ENCODE measurements at places on chromosomes 4 and X.

DNA sequence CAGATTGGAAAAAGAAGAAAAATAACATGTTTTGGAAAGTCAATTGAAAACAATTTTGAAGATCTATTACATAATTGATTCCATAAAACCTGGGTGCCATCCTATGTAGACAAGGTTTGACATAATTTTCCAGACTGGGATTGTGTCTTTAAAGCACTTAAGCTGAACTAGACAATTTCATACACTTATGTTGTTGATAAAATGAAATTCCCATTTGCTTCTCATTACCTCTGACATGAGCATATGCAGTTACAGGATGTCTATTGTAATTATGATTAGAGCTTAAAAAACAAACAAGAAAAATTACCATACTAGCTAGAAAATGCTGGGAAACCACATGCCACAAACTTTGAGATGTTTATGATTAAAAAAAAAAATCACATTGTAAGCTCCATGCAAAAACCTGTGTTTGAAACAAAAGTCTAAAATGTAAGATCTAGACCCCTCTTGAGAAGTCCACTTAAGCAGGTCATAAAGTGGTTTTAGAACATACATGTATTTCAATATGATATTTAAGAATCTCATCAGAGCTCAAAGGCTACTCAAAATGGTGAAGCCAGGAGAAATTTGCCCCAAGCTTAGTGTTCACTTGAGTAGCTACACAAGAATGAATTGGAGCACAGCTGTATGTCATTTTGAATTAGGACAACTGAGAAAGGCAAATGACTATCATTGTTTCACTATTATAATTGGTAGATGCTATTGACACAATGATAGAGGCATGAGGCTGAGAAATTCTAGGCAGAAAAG is 181.1 kb upstream of the PABPC4L start:
- DNase-seq, result no peak

DNA sequence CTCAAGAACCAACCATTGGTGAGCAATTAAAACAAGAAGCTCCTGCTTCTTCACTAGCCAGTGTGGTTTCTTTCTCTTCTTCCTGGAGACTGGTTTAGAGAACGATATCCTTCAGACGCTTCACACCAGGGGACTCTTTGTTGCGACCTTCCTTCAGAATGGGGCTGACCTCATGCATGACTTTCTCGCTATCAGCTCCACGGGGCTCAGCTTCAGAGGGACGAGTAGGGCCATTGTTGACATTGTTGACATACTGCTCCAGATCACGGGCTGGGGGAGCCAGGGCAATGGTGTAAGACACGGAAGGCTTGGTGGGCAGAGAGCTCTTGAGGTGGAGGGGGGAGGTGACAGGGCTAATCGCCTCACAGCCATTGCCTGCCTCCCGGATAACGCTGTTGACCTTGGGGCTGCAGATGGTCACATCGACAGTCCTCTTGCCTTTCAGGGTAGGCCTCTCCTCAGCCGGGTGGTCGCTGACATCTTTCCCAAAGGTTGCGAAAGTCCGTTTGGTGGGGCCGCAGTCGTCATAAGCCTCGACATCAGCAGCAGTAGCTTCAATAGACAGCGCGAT is 113.8 kb downstream of the PCDH19 start:
- no peak for DNase-seq

DNA sequence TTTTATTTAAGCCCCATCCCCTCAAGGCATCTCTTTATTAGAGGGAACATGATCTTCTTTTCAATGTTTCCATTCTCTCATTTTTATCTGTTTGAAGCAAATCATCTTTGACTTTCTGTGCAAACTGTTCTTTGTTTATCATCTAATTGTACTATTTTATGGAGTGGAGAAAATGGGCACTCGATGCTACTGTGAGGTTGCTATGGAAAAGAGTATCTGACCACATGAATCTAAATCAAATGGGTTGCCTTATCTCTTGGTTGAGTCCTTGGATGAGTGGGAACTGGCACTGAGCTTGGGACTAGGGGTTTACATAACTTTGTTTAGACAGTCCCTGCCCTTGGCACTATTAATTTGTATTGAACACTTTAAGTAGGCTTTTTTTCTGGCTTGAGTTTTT is 9.1 kb downstream of the OCRL start:
- no peak for DNase-seq

DNA sequence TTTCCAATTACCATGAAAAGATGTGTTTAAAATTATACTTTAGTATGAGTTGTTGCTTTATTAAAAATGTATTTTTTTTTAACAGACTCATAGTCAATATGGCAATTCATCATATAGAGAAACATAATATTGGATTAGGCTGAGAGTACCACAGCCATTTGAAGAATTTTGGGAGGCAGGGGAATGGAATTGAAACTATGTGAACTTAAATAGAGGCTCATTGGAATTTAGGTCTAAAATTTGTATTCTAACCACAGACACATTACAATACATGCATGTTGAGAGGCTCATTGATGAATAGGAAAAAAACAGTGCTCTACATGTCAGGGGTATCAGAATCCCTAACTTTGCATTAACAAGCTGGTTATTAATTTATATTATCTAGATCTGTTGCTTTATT is 269.6 kb downstream of the DKK2 start:
- DNase-seq, result no peak

DNA sequence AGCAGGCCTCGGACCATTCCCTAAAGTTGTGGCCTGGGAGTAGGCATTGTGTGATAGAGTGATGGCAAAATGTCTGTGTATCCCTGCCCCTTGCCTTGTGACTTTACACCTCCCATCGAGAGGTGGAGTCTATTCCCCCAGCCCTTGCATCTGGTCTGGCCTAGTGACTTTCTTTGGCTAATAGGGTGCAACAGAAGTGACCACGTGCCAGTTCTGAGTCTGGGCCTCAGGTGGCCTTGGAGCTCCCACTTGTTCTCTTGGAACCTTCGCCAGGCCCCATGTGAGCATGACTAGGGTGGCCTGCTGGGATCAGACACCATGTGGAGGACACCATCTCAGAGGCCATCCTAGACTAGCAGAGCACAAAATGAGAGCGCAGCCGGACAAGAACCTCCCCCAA is 3.9 kb upstream of the RNF4 start:
- no peak for DNase-seq

- no peak for DNase-seq
Observed at GRCh38 chr4:156290811-156291210, 337.1 kb upstream of the CTSO start.

- DNase-seq, result no peak
Observed at GRCh38 chr4:85092536-85092935, 126.0 kb upstream of the WDFY3 start.

GRCh38 chr4:80948141-80948540 is 82.4 kb upstream of the BMP3 start:
- no peak for DNase-seq

DNA sequence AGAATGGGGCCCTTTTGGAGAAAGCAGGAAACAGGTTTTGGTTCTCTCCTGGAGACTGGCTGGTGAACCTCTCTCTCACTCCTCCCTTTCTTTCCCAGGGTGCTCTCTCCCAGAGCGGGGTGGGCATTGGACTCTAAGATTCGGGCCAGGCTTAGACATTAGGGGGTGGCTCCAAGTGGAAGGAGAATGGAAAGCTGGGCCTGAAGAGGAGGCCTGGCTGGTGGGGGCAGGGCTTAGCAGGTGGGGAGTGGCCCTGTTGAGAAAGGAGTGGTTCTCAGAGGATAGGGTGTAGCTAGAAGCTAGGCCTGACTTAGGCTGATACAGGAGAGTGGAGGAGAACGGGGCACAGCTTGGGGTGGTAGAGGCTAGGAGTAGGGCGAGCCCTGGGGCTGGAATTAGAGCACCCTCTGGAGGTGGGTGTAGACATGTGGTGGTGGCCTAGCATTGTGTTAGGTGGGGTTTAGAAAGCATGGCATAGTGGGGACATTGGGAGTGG is 5.7 kb downstream of the PLP2 start:
- DNase-seq, result no peak

GRCh38 chr4:79185526-79186045 is 140.3 kb downstream of the NAA11 start:
- DNase-seq, result no peak

DNA sequence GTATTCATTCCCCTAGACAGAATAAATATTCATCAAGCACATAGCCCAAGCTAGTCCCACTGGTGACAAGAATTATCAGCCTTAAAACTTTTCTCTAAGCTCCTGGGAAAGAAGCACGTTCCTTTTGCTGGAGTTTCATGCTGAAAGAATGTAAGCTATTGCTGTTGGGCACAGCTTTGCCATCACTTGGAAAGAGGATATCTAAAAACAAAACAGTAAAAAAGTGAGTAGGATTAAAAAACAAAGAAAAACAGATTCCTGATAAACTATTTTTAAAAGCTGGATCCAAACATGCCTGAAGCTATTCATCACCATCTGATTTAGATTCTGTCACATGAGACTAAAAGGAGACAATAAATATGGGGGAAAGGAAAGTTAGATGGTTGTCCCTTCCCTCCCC is 176.8 kb downstream of the SCFD2 start:
- DNase-seq, result no peak

DNA sequence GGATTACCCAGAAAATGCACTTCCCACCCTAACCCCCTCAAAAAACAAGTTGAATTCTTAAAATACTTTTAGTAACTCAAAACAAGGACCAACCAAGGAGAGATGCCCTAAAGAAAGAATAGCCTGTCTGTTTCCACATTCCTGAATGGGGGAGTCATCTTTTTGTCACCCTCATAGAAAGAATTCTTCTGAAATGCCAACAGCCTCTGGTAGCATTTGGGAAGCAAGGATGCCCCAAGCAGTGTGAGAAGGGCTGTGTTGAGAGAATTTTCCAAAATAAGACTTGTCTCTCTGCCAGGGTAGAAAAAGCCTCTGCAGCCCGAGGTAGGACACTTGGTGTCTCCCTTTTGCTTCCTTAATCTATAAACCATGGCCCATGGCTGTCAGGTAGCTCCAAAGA is 173.1 kb upstream of the VCX3A start:
- no peak for DNase-seq

GRCh38 chr4:17195461-17196275 is 297.2 kb upstream of the LDB2 start:
- no peak for DNase-seq

DNA sequence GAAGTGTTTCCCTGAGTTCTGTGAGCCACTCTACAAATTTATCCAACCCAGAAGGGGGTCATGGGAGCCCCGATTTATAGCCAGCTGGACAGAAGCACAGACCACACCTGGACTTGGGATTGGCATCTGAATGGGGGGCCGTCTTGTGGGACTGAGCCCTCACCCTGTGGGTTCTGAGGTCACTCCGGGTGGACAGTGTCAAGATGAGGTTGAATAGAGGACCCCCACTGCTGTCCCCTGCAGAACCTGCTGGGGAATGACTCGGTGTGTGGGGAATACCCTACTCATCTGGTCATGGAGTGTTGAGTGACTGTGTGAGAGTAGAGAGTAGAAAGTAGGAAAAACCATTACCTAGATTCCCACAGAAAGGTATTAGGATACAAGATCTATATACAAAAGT is 67.5 kb downstream of the ZFYVE28 start:
- DNase-seq, result no peak

- DNase-seq, result no peak
Observed at GRCh38 chr4:30600246-30601017, 119.7 kb upstream of the PCDH7 start.

- DNase-seq, result no peak
Observed at GRCh38 chrX:11451151-11451550, 157.9 kb downstream of the AMELX start.

DNA sequence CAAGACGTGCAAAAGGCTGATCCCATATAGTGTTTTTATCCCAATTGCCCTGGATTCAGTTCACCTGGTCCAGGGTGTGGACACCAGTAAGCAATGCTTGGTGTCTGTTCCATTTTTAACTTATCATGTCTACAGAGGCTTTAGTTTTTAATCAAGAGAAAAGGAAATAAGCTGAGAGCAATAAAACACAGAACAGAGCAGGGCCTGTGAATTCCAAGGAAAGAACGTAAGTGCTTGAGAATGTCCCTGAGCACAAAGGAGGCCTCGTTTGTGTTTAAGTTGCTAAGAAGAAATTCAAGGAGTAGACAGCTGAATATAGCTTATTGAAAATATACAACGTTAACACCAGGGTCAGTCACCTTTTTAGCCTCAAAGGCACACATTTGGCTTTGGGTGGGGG is 191.3 kb downstream of the GPC3 start:
- DNase-seq, result no peak

- no peak for DNase-seq
Observed at GRCh38 chr4:83174844-83175414, 60.4 kb upstream of the PLAC8 start.

GRCh38 chrX:42025861-42026260 is 102.5 kb upstream of the CASK start:
- no peak for DNase-seq
